ENCODE measurements at places on chromosomes 1 and 21. TPM values are rescaled to one million over a fixed set of nuclear protein-coding genes. Genes with fewer than 3 reads are reported as not detected.

DNA sequence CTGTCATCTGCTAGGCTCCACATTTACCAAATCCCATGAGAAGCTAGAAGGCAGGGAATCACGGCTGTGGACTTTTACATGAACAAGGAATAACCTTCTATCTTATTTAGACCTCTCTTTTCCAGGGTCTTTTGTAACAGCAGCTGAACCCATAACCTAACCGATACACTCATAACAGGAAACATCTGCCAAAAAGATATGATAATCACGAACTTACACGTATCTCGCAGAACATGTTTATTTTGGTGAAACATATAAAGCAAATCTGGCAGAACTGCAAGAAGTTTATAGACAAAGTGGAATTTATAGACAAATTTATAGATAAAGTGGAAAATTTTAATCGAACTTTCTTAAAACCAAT lies 20.4 kb downstream of the TINAGL1 start:
- no peak for DNase-seq

GRCh38 chr1:112698366-112699310 lies 8.3 kb downstream of the RHOC start:
- DNase-seq = no peak

DNA sequence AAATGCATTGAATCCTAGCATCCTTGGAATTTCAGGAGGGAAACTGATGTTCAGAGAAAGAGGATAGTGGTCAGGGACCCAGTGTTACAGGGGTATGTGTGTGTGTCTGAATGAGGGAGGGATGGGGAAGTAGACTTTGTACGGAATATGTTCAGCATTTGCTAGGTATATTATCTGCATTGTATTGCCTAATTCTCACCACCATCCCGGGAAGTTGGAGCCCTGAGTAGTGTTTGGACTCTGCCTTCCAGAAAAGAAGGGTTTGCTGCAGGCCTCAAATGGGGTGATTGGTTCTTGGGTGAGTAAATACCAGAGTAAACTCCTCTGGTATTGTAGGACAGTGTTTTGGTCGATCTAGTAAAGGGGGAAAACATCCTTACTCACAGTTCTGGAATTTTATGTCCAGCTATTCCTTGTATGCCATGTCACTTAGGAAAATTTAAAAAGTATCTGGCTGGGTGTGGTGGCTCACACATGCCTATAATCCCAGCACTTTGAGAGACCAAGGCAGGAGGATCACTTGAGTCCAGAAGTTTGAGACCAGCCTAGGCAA lies 7.1 kb upstream of the ZNF496 start:
- no peak for DNase-seq

SEC16B gene
- total RNA-seq = 3.2 TPM

GRCh38 chr1:160500321-160500990 lies 22.6 kb downstream of the SLAMF6 start:
- no peak for DNase-seq

DNA sequence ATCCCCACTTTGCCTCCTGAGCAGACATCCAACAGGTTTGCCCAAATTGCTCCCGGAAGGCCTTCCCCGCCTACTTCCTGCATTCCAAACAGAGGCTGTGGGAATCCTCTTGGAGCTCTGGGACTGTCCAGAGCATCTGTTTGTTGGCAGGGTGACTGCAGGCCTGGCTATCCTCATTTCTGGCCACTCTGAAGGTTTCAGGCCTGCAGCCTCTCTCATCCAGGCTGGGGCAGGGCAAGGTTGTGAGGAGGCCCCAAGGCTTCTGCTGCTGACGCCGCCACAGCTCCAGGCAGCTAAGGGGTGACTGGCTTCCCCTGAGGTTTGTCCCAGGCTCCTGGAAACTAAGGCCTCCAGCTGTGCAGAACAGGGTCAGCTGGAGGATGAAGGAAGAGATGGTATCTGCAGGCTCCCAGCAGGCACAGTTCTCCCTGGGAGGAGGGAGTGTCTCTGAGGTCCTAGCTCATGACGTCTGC lies 11.3 kb downstream of the CDK18 start:
- DNase-seq = no peak

DNA sequence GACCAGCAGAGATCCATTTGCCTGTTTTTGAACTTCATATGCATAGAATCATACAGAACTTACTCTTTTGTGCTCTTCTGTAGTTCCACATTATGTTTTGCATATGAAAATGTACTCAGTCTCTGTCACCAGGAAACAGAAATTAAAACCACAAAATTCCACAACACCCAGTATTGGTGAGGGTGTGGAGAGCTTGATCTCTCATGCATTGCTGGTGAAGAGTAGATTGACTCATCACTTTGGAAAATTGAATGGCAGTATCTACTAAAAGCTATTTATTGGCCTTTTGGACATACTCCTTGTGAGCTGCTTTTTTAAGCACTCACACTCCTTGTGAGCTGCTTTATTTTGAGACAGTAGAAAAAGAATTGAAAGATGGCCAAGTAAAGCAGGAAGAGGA lies 43.3 kb downstream of the VTCN1 start:
- no peak for DNase-seq

GRCh38 chr1:171267391-171267790 lies 19.1 kb downstream of the FMO1 start:
- no peak for DNase-seq
